ENCODE measurements at places on chromosomes 2 and 18. TPM values are rescaled to one million over a fixed set of nuclear protein-coding genes. Genes with fewer than 3 reads are reported as not detected.

GRCh38 chr2:198285216-198285615 lies 480.8 kb downstream of the PLCL1 start:
- DNase-seq: no peak

DNA sequence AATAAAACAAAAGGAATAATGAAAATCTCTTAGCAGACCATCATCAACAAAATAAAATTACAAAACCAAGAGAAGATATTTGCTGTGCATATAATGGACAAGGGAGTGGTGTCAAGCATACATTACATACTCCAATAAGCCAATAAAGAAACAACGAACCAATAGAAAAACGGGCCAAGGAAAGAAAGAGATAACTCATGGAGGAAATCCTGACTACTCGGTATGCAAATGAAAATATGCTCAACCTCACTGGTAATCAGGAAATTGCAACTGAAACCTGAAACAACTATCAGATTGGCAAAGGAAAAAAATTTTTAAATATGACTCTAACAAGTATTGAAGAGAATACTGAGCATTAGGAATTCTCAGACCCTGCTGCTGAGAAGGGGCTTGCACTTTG lies 84.7 kb downstream of the BCL2 start:
- DNase-seq: no peak

- no peak for DNase-seq
Measured at GRCh38 chr2:33108483-33109443, 162.0 kb downstream of the LTBP1 start.

GRCh38 chr2:112001136-112001715 lies 53.8 kb upstream of the TMEM87B start:
- no peak for DNase-seq

GRCh38 chr2:215664847-215665525 lies 229.1 kb upstream of the FN1 start:
- DNase-seq: no peak

- DNase-seq: no peak
Measured at GRCh38 chr2:121148481-121148880, 136.5 kb downstream of the TFCP2L1 start.

- DNase-seq: no peak
Measured at GRCh38 chr2:170715932-170716777, 1.0 kb downstream of the SP5 start.

DNA sequence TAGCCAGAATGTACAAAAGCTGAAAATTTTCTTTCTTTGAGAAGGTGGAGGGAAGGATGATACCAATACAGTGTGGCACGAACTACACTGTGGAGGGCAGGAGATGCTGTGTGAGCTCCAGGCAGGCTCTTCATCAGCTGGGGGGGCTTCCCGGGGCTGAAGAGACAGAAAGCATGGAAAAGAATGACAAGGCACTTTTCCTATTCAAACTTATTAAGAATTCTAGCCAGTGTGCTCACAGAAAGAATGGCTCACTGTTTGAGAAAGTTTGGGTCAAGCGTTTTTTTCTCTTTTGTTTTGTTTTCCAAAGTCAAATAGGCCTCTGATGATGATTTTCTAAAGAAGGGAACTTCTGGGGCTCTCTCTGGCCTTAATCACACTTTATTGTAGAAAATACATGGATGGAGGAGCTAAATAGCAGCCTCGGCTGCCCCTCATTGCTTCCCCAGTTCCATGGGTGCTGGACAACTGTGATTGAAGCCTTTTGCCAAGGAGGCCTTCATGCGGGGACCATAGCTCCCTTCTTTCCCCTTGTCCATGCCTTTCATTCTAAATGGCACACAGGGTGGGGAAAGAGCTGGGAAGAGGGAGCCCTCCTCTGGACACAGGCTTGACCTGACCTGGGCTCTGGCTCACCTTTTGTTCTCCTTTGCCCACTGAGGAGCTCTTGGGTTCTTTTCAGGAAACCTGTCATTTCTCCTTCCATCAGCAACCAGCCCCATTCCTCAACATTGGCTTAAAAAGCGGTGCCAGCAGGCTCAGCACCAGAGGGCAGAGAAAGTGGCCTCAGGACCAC lies 130.6 kb downstream of the TDRD15 start:
- no peak for DNase-seq

GRCh38 chr2:46562451-46562840 lies 83.1 kb downstream of the TMEM247 start:
- no peak for DNase-seq

GRCh38 chr2:239211396-239212094 lies 189.3 kb downstream of the HDAC4 start:
- no peak for DNase-seq

- no peak for DNase-seq
Measured at GRCh38 chr2:178397002-178397605, 53.9 kb downstream of the PRKRA start.

GRCh38 chr2:180848393-180848792 lies 132.0 kb upstream of the UBE2E3 start:
- no peak for DNase-seq

- no peak for DNase-seq
Measured at GRCh38 chr2:181764095-181764963, 84.0 kb upstream of the NEUROD1 start.

DNA sequence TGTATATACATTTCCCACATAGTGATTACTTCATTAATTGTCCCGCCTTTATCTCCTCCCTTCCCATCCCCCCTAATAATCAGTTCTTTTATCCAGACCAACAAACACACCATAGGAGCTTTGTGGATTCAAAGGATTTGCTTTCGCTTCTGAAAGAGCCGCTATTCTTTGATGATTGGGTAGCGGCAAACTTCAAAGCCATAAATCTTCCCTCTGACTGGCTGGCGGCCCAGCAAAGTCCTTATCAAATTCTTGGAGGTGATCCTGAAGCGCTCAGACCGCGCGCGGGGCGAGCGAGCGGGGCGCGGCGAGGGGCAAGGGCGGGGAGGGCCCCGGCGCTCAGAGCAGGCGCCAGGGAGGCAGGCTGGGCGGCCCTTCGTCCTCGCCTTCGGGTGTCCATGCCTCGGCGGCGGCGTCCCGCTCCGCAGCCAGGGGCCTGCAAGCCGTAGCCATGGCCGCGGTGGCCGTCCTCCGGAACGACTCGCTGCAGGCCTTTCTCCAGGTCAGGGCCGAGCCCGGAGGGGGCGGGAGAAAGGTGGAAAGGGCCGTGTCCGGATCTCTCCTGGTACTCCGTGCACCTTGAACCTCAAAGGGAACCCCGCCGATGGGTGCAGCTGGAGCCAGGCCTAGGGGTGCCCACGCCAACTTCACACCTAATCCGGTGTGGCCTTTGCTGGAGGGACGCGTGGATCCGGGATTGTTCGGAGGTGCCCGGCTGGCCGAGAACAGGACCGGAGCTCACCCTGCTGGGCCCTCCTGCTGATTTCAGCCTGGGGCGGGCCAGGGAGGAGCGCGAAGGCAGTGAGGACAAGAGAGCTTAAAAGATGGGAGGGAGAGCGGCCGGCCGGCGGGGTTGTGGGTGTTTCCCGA lies at the start of gene SP5:
Gene SP5 (plus strand): TSS at position 276 of the 870 bp plus-strand sequence. CDS start 176 bp downstream, at position 452.
- DNase-seq: no peak

DNA sequence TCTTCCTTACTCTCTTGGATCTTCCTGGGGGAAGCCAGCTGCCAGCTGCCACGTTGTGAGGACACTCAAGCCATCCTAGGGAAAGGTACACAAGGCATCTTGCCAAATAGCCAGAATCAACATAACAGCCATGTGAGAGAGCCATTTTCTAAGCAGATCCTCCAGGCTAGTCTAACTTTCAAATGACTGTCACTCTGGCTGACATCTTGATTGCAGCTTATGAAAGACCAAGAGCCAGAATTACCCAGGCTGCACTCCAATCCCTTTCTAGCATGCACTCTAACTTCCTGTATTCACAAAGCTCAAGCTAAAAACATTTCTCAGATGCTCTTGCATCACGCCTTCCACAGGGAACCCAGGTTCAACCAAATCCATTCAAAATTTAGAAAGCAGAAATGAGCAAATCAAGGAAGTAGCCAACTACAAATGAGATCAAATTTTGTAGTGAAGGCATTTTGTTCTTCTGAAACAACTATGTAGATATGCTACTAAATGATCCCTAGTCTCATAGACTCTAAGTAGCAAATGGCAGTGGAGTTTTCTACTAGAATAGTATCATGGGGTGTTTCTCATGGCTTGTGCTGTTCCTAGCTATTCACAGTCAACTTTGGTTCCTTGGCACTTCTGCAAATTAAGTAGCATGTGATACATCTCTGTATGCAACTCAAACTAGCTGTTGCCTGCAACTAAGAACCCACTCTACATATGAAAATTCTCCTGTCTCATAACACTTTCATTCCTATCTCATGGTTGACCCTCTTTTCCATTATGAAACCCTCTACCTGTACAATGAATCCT lies 281.9 kb downstream of the ZEB2 start:
- DNase-seq: no peak

- DNase-seq: no peak
Measured at GRCh38 chr2:237698358-237698694, 70.9 kb downstream of the LRRFIP1 start.

DNA sequence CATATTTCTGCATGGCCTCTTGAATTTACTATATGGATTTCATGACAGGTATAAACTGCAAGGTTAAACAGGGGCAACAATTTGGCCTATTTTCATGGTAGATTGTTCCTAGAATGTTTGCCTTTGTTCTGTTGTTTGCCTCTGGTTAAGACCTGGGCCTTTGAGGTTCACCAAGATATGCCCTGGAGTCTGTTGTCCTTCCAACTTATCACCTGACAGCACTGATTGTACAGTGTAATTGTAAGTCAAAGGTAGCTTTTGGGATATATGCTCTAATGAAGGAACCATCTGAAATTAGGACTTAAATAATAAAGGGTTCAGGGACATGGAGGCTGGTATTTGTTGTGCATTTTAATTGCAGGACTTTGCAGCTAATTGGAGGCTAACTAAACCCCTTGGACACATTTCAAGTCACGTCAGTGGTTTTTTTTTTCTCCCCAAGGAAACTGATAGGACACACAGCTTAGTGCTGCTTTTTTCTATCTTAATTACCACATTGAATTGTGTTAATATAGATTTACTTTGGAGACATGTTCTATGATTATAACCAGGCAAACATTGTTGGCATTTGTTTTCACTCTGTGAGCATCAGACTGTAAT lies 771.2 kb upstream of the LINC00305 start:
- no peak for DNase-seq

GRCh38 chr2:230268606-230269243 lies 43.2 kb downstream of the SP140 start:
- DNase-seq: no peak

DNA sequence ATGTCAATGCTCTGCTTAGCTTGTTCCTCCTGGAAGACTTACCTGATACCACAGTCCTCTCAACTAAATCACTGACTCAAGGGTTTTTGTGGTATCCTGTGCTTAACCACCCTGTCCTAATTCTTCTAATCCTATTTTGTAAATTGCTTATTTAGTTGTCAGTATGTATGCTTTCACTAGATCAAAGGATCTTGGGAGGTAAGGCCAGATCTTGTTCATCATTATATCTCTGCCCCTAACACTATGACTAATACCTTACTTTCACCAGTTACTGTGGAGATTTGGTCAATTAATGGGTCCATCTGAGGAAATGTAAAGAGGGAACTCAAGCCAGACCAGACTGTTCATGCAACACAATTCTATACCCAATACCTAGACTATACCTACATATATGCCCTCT lies 203.2 kb downstream of the GULP1 start:
- DNase-seq: no peak

DNA sequence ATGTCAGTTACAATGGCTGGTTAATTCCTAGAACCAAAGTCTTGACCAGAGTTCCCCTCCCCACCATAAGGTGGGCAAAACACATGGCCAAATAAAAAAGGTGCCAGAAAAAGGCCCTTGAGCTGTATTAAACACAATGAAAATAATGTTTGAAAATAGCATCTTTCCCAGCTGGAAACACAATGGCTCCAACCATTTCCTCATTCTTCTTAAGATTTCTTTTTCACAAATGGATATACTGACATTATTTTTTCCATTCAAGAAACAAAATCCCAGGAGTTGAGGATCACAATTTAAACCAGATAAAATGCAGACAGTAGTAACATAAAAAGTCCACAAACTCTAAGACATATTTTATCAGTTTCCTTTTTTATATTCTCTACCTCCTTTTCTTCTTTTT lies 143.8 kb downstream of the EXOC6B start:
- no peak for DNase-seq

- no peak for DNase-seq
Measured at GRCh38 chr18:32937597-32937996, 164.8 kb upstream of the KLHL14 start.

Gene SANBR
- 26.2 TPM for polyA plus RNA-seq

Gene SERPINE2
- polyA plus RNA-seq: 135 TPM

Gene C2orf80
- not detected for polyA plus RNA-seq

Gene KYNU
- polyA plus RNA-seq: 6.9 TPM

Gene ABCB11
- 0.31 TPM for polyA plus RNA-seq

Gene TTN
- 0.96 TPM for polyA plus RNA-seq

Gene CYP26B1
- polyA plus RNA-seq: 16.6 TPM
